ENCODE measurements at places on chromosomes 3 and 15.

DNA sequence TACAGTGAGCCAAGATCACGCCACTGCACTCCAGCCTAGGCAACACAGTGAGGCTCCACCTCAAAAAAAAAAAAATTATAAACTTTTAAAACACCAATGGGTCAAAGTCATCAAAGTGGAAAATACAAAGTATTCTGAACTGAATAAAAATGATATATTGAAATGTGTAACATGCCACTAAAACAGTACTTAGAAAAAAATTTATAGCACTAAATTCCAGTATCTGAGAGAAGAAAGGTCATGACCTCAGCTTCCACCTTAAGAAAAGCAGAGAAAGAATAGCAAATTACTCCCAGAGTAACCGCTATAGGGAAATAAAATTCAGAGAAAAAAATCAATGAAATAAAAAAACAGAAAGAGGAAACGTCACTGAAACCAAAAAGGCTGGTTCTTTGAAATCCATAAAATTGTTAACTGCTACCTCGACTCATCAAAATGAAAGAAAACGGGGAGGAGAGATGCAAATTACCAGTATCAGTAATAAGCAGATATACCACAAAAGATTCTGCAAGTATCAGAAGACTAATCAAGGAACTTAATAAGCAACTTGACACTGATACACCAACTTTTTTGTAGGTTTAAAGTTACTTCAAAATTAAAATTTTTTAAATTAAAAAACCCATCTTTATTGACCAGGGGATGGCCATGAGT, 20.8 kb downstream of the ATP13A3 start:
- no peak for DNase-seq

- DNase-seq: no peak
These were observed 118.4 kb downstream of the FGF12 start for GRCh38 chr3:192608726-192609600.

DNA sequence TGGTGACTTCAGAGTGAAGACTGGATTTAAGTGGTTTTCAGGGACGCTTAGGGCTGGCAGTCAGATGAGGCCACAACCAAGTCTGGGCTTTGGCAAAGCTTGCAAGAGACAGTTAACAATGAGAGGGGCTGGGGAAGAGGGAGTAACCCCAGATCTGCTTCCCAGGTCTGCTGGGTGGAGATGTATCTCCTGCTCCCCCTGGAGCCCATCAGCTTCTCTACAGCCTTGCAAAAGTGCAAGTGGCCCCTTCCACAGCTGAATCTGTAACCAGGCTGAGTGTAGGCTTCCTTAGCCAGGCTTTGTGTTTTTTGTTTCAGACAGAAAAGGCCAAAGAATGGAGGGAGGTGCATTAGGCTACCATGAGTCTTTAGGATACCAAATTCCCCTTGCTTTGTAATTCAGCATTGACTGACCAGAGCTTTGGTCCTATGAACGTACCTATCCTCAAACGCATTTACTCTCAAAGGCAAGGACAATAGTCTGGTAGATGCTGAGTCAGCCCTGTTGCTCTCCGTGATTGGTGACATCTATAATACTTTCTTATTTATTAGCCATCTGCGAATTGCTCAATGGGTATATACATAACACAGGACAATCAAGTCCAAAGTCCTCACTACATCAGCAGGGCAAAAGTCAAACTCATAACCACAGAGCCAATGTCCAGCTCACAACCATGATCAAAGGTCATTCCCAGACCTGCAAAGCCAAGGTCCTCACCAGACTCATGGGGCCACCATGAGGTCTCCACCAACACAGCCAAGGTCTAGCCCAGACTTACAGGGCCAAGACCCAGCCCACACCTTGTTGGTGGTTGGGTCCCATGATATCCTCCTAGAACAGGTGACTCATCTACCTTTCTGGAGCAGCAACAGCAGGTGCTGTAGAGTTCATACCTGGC, 17.1 kb downstream of the CCDC13 start:
- DNase-seq: no peak

GRCh38 chr3:196619223-196619622, 20.3 kb upstream of the NRROS start:
- DNase-seq: no peak

DNA sequence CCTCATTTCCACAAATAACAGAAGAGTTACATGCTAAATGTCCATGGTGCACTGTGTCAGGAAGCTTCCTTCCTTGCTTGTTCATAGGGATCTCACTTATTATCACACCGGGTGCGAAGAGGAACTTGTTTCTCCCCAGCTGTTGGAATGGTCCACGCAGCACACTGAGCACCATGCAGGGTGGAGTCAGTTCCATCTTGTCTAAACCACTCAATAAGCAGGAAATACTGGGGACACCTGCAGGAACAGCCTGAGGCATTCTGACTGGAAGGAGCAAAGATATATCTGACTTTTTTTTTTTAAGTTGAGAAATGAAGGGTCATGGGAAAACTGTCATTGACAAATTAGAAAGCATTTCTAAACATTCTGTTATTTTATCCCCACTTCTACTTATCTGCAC, 70.0 kb upstream of the WDR72 start:
- DNase-seq: no peak

GRCh38 chr3:38646630-38647029, 2.9 kb downstream of the SCN5A start:
- no peak for DNase-seq

- no peak for DNase-seq
These were observed 113.2 kb downstream of the PPP2R3A start for GRCh38 chr3:136078421-136079364.

GRCh38 chr3:186964071-186964470, 33.7 kb downstream of the ST6GAL1 start:
- DNase-seq: no peak

GRCh38 chr3:146195030-146195429, 34.0 kb upstream of the PLOD2 start:
- no peak for DNase-seq

GRCh38 chr3:57692396-57693147, at the start of gene DENND6A:
Gene DENND6A (minus strand): TSS chr3:57693077. CDS start chr3:57693018, 59 bp downstream.
- DNase-seq: peak; percentile 92

- DNase-seq: no peak
These were observed at the start of gene THBS1 for GRCh38 chr15:39580485-39581241. Gene THBS1 (plus strand): TSS chr15:39581079. CDS start chr15:39581858, 779 bp downstream.

Measured in activated T-helper 1 cell treated with anti-CD3 and anti-CD28 coated beads, Interleukin-2, amount 50 U/mL, for 16 hours (primary cell).